A549 treated with Mapracorat at 1 μM for 4 hours (cell line): ENCODE measurements at places on chromosomes 3 and 15. TPM values are rescaled to one million over a fixed set of nuclear protein-coding genes. Genes with fewer than 3 reads are reported as not detected.

SLC22A13 gene
- not detected in 5 replicates for total RNA-seq

VPS33B gene
- total RNA-seq = 12.3 to 17.1 TPM (median 15.2 TPM) in 5 replicates

C3orf22 gene
- not detected in 5 replicates for total RNA-seq

CPNE4 gene
- total RNA-seq = 4.9 to 8.8 TPM (median 5.9 TPM) in 5 replicates

GLDN gene
- 0.06 to 0.27 TPM (median 0.14 TPM) in 3 of 5 replicates, not detected in the others for total RNA-seq

LRTM1 gene
- total RNA-seq = not detected in 5 replicates

HCLS1 gene
- 0.06 to 0.24 TPM (median 0.10 TPM) in 4 of 5 replicates, not detected in the other for total RNA-seq

PLOD2 gene
- total RNA-seq = 76.2 to 113 TPM (median 103 TPM) in 5 replicates

FBXL22 gene
- total RNA-seq = 0.15 to 0.25 TPM (median 0.21 TPM) in 4 of 5 replicates, not detected in the other

FAM107A gene
- 0.11 to 0.24 TPM (median 0.20 TPM) in 5 replicates for total RNA-seq

SLC22A14 gene
- 0.06 to 0.07 TPM (median 0.07 TPM) in 3 of 5 replicates, not detected in the others for total RNA-seq

SLC24A5 gene
- not detected in 5 replicates for total RNA-seq

SNURF gene
- 8.8 to 20.6 TPM (median 13.7 TPM) in 5 replicates for total RNA-seq

CYP8B1 gene
- not detected in 5 replicates for total RNA-seq

RTP1 gene
- total RNA-seq = not detected in 5 replicates

SNRPN gene
- 95.9 to 102 TPM (median 96.5 TPM) in 5 replicates for total RNA-seq

GPR149 gene
- not detected in 5 replicates for total RNA-seq

MORC1 gene
- not detected in 5 replicates for total RNA-seq

OXNAD1 gene
- 6.4 to 9.8 TPM (median 8.7 TPM) in 5 replicates for total RNA-seq

SLC38A3 gene
- 0.08 to 0.22 TPM (median 0.16 TPM) in 3 of 5 replicates, not detected in the others for total RNA-seq

NANOGP8 gene
- not detected in 5 replicates for total RNA-seq

PLA2G4E gene
- total RNA-seq = not detected in 5 replicates

AGBL1 gene
- total RNA-seq = not detected in 5 replicates

ITPR1 gene
- 4.6 to 6.2 TPM (median 5.2 TPM) in 5 replicates for total RNA-seq

CNTN4 gene
- not detected in 5 replicates for total RNA-seq

CKMT1A gene
- 2.0 to 3.5 TPM (median 2.7 TPM) in 5 replicates for total RNA-seq

WDR49 gene
- not detected in 5 replicates for total RNA-seq

PTH1R gene
- total RNA-seq = 1.1 to 1.8 TPM (median 1.4 TPM) in 5 replicates

XCR1 gene
- not detected in 5 replicates for total RNA-seq

UPK1B gene
- 10.7 to 14.6 TPM (median 12.3 TPM) in 5 replicates for total RNA-seq

DOCK3 gene
- total RNA-seq = 0.34 to 0.45 TPM (median 0.37 TPM) in 5 replicates

NOX5 gene
- 0.21 to 0.43 TPM (median 0.30 TPM) in 5 replicates for total RNA-seq

CHRNB4 gene
- 0.87 to 1.6 TPM (median 1.1 TPM) in 5 replicates for total RNA-seq

CCR8 gene
- total RNA-seq = not detected in 5 replicates

KLHL40 gene
- not detected in 5 replicates for total RNA-seq

ANKRD63 gene
- total RNA-seq = 0.15 to 0.40 TPM (median 0.32 TPM) in 4 of 5 replicates, not detected in the other

CD86 gene
- total RNA-seq = not detected in 5 replicates

ILDR1 gene
- not detected in 5 replicates for total RNA-seq

IL20RB gene
- total RNA-seq = 0.77 to 1.1 TPM (median 0.97 TPM) in 5 replicates

ADIPOQ gene
- total RNA-seq = not detected in 5 replicates

CIAO2A gene
- 115 to 176 TPM (median 119 TPM) in 5 replicates for total RNA-seq

GOLGA6A gene
- 0.07 to 0.26 TPM (median 0.10 TPM) in 5 replicates for total RNA-seq

ADGRG7 gene
- not detected in 5 replicates for total RNA-seq

GRK7 gene
- not detected in 5 replicates for total RNA-seq

RASL12 gene
- total RNA-seq = 0.10 to 0.16 TPM (median 0.12 TPM) in 5 replicates

ISG20 gene
- total RNA-seq = 32.2 to 42.8 TPM (median 42.0 TPM) in 5 replicates
